T1000 (cell line): ENCODE measurements at places on chromosomes 4 and X.

GRCh38 chr4:149121023-149121404 lies 678.8 kb upstream of the NR3C2 start:
- DNase-seq: no peak

DNA sequence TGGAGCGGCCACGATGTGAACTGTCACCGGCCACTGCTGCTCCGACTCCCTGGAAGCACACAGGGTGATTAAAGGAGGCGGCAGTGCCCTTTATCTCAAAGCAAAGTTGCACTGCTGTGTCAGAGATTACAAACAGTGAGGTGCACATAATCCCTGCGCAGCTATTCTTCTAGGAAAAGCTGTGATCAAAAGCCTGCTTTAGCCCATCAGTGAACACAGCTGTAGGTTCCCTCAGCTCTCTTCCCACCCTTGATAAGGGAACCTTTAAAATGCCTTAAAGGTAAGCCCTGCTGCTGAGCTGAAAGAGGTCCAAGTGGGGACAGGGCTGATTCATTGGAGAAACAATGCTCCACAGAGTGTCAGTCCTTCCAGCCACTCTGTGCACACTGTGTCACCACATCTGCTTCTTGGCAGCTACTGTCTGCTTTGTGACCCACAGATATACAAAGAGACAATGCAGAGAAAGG lies 127.6 kb downstream of the EIF4E start:
- no peak for DNase-seq

GRCh38 chr4:1233641-1234308 lies 15.2 kb downstream of the CTBP1 start:
- DNase-seq: no peak

- DNase-seq: no peak
Measured at GRCh38 chrX:40040686-40041461, 56.9 kb downstream of the BCOR start.

DNA sequence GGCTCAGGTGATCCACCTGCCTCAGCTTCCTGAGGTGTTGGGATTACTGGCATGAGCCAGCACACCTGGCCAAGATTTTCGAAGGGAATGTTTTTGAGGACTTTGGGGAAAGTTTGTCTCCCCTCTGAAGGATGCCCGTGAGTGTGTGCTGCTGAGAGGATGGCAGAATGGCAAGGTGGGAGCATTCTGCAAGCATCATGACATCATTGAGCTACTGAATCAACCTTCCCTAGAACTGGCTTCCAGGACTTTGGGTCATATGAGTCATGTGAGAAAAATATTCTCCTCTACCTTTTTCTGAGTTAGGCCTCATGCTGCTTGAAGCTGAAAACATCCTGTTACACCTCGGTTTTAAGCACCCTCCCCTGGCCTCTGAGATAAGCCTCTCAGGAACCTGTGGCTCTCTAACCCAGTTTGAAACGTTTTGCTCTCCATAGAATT lies 31.0 kb downstream of the TMEM131L start:
- no peak for DNase-seq

DNA sequence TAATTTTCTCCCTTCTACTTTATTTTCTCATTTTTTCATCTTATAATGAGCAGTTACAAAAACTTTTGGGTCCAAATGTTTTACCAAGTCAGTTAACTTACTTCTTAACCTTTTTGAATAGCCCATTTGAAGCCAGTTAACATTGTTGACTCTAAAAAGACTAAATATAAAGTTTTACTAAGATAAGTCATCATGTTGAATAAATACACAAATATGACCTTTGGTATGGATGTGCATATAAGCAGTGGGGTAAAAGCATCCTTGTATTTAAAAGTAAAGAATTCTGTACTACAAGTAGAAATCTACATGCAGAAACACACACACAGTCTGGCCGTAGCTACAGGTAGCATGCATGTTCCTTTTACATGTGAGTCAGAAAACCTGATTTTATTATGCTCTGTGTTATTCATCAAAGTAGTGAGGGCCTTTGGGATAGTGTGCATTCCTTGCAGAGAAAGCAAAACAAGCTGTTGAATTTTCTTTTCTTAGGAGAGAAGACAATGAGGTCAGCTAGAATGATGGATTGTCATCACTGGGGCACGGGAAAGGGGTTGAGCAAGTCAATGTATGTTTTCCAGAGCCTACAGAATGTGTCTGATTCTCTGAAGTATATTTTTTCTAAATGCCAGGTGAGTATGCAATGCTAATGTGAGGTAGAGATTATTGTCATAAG lies 533.2 kb upstream of the AGA start:
- no peak for DNase-seq

DNA sequence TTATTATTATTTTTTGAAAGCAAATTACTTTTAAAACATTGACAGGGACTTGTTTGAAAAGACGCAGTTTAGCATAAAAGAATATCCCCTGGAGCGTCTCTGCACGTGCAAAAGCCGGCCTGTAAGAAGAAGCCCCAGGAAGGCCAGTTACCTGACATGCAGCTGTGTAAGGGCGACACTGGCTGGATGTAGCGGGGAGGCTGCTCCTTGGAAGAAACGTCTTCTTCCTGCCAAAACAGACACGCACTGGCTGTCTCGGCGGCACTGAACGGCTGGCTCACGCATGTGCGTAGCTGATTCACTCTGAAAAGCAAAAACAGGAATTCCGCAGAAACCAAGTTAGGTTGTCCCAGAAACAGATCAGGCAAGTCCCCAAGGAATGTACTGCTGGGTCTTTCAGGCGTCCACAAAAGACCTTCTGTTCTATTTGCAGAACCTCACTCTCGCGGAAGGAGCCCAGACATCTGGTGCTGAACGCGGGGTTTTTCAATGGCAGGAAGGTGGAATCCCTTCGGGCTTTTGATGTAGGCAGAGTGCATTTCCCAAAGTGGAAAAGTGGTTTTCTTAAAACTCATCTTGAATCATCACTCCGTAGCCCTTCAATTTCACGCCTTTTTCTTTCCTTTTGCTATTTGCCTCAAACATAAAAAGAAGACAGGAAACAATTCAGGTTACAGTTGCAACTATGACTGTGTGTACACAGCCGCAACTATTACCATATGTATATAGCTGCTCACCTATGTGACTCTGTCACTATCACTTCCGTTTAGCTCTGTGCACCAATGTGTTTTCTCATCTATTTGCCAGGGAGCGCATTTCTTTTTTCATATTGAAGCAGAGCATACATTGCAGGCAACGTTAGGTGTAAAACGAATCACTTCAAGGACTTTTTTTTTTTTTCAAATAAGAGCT lies 38.1 kb upstream of the ARSH start:
- peak; percentile 0 for DNase-seq

DNA sequence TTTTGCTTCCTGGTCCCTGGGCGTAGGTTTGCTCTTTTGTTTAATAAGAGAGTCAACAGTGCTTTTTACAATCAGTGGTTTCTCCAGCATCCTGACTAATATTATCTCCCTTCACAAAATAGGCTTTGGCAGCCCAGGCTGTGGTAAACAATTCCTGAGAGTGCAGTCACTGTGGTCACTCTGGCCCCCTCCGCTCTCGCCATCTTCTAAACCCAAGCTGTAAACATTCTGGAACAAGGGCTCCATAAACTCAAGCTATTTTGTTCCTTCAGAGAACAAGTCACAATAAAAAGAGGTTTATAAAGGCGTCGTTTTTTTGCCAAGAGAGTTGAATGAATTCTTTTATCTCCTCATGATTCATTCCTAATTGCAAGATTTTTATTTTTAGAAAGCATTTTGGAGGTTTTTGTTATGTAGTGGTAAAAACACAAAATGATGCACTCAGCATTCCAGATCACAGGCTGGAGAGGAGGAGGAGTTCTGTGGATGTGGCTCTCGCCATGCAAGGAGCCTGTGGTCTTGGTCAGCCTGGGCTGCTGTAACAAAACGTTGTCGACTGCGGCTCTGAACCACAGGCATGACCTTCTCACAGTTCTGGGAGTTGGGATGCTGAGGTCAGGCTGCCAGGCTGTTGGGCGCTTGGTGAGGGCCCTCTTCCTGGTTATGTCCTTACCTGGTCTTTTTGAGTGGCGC lies 486.4 kb upstream of the FAT1 start:
- peak; percentile 40 for DNase-seq

- no peak for DNase-seq
Measured at GRCh38 chr4:76630741-76631140, 195.7 kb downstream of the SHROOM3 start.

GRCh38 chrX:74523224-74523623 lies 91.2 kb downstream of the RLIM start:
- no peak for DNase-seq
